ENCODE measurements at places on chromosomes 3 and 15. TPM values are rescaled to one million over a fixed set of nuclear protein-coding genes. Genes with fewer than 3 reads are reported as not detected.

DNA sequence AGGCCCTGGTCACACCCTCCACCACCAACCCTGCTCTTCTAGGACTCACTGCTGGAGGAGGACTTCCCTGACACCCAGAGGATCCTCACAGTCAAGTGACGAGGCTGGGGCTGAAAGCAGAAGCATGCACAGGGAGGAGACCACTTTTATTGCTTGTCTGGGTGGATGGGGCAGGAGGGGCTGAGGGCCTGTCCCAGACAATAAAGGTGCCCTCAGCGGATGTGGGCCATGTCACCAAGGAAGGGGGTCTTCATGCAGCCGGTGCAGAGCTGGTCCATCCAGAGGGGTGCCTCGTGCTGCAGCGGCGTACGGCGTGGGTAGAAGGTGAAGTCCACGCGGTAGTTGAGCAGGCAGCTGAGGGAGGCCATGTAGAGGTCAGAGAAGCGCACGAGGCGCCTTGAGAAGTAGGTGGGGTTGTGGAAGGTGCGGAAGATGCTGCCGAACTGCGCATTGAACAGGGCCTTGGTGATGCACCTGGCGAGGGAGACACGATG, 9.4 kb downstream of the NT5DC2 start:
- DNase-seq, result no peak

DNA sequence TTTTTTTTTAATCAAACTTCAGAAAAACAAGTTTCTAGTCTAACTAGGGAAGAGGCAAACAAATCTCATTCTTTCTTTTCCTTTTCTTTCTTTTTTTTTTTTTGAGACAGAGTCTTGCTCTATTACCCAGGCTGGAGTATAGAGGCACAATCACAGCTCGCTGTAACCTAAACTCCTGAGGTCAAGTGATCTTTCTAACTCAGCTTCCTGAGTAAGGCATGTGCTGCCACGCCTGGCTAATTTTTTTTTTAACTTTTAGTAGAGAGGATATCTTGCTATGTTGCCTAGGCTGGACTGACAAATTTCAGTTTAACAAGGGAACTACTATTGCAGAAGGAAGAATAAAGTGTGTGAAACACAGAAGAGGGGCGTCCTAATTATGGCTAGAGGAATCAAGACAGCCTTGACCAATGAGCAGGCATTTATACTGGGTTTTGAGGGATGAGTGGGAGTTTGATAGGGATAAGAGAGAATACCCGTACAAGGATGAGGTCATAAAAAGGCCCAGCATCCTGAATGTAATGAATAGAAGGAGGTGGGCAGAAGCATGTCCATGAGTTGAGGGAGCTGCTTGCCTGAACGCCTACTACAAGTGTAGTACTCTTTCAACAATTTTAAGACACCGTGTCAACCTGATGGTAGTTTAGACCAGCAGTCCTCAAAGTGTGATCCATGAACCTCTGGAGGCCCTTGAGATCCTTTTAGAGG, 6.7 kb upstream of the ZFAND6 start:
- DNase-seq, result no peak

GRCh38 chr15:77162872-77163633, 92.1 kb upstream of the TSPAN3 start:
- DNase-seq, result no peak

DNA sequence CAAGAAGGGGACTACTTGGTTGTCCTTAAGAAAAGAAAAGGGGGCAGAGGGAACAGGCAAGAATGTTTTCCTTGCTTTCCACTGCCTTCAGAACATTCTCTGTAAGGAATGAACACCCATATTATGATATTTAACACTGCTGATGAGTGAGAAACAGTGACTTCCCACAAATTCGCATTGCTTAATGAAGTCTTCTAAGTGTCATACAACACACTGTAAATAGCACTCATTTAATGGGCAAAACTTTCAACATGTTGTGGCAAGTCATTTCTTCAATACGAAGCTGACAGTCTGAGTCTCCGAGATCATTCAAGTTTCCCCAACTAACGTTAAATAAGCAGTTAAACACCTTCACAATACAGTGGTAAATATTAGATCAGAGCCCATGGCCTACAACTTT, 464.4 kb downstream of the SHQ1 start:
- no peak for DNase-seq

DNA sequence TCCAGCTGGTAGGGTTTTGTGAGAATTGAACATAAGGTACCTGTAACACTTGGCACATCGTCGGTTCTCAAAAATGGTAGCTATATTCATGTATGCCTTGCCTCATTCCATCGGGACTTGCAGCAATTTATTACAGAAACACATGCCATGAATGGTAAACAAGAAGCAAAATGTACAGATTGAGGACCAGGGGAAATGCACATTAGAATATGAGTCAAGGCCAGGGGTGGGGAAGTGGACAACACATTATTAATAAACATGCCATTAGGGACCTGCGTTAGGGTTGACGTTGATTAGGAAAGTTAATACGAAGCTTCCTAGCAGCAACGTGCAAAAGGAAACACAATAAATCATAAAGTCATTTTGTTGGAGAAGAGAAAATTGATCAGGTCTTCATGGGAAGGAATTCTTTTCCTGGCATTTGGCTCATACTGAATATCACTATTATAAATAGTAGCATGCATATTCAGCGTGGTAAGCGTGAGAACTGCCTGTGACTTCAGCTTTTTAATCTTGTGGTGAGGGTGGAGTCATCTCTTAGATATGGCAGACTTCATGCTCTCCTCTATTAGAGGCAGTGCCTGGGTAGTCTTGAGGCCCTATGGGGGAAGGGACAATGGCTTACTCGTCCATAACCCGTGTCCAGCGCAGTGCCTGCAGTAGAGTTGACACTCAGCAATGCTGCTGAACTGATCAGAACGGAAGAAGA, 184.9 kb downstream of the SV2B start:
- DNase-seq, result no peak

DNA sequence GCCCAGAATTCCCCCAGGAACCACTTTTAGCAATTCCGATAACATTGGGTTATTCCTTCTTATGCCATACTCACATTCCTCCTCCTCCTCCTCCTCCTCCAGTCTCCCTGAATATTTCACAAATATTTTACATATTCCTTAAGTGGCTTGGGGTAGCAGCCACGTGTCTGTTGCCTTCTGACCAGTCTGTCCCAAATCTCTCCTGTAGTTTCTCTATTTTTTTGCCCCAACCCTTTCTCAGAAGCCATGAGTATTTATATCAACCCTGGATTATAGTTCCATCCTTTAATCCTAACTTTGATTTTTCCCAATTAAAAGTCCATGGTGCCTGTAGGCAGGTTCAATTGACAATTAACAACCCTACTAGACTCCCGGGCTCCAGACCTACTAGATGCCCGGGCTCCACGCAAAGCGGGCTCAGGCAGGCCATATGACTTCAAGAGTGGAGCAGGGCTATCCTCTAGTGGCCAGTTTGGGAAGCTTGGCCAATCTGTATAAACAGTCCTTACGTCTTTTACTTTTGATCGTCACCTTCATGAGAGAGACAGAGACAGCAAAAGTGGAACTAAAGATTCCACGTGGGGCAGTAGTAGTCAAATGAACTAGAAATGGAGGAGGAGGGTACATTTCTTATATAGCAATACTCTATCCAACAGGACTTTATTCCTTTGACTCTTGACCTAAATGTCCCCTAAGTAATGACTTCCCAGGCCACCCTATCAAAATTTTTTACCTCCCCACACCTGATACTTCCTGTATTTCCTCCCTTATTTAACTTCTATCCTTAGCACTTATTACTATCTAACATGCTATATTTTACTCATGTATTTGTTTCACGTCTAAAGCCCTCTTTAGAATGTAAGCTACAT, 69.7 kb downstream of the USF3 start:
- DNase-seq, result no peak

Gene PLSCR2
- 1.8 TPM for polyA plus RNA-seq

DNA sequence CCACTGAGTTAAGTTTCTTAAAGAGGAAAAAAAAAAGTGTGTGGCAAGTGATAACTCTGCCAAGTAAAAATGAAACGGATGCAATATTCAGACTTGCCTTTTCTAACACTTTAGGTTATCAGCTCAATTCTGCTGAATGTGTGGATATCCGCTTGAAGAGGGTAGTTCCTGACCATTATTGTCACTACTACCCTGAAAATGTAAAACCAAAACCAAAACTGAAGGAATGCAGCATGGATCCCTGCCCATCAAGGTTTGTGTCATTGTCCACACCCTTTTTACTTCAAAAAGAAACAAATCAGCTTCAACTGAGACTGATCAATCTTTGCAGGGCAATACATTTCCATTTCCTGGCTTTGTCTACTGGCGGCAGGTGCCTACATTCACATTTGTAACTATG, 236.1 kb downstream of the ADAMTSL3 start:
- no peak for DNase-seq

DNA sequence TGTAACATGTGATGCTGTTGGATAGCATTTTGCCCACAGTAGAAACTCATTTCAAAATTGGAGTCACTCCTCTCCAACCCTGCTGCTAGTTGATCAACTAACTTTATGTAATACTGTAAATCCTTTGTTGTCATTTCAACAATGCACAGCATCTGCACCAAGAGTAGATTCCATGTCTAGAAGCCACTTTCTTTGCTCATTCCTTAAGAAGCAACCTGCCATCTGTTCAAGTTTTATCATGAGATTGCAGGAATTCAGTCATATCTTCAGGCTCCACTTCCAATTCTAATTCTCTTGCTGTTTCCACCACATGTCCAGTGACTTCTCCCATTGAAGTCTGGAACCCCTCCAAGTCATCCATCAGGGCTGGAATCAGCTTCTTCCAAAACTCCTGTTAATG, 42.9 kb downstream of the AKAP13 start:
- DNase-seq, result no peak

DNA sequence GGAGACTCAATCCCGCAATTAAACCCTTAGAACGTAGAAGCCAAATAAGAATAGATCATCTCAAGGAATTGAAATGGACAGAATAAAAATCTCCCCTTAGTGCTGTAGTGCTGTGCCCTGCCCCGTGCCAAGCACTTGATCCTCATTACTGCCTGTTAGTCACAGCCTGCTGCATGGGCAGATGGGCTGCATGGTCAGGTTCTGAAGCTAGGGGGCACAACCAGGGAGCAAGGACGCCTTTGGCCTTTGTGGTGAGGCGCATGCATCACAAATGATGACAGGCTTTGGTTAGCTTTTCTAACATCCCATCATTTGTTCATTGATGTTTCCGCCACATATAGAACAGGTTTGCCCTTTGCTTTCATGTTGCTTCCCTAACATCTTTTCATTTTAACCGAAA, 336.3 kb upstream of the ADAMTS9 start:
- no peak for DNase-seq

Gene RFC4
- 44.0 TPM for polyA plus RNA-seq

- DNase-seq, result no peak
Measured at GRCh38 chr3:69276884-69277283, 109.0 kb downstream of the FRMD4B start.

Gene PAQR5
- 31.1 TPM for polyA plus RNA-seq

Gene NMD3
- polyA plus RNA-seq, result 64.4 TPM

DNA sequence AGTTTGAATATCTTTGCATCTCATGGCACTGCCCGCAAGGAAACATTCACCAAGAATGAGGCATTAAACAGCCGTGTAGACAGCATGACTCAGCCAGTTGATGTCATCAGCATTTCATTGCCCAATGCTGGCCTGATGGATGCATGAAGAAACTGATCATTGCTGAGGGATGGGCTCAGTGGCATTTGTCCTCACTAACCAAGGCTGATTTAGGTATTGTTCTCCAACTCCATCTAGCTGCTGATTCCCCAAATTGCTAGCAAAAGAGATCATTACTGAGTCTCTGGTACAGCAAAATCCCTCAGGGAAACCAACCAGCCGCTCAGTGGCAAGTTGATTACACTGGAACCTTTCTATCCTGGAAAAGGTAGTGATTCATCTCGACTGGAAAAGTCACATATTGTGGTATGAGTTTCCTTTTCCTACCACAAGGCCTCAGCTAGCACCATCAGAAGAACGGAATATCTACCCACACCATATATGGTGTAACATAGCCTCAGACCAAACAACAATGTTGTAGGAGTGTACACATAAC, 186.5 kb upstream of the GAP43 start:
- no peak for DNase-seq

DNA sequence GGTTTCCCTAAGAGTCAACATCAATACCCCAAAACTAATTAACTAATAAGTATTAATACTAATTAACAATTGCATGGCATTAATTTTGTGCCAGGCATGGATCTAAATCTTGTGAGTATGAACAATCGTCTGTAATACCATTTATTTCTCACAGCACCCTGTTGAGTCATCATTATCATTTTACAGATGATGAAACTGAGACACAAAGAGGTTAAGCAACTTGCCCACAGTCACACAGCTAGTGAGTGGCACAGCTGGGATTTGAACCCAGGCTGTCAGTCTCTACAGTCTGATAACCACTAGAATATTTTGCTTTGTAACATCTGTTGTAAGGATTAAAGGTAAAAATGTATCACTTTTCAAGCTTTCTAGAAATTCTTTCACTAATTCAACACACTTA, 423.4 kb upstream of the WNT5A start:
- DNase-seq, result no peak

Gene PLD1
- polyA plus RNA-seq, result 11.1 TPM

- no peak for DNase-seq
Measured at GRCh38 chr3:155560594-155560993, 184.3 kb downstream of the PLCH1 start.

Gene GOLGA8S
- 0.60 TPM for polyA plus RNA-seq

All from right renal cortex interstitium (tissue), 3 donors.